ENCODE measurements at places on chromosomes 5 and 9.

- no peak for DNase-seq
Observed at GRCh38 chr5:82163452-82164175, 114.5 kb downstream of the RPS23 start.

DNA sequence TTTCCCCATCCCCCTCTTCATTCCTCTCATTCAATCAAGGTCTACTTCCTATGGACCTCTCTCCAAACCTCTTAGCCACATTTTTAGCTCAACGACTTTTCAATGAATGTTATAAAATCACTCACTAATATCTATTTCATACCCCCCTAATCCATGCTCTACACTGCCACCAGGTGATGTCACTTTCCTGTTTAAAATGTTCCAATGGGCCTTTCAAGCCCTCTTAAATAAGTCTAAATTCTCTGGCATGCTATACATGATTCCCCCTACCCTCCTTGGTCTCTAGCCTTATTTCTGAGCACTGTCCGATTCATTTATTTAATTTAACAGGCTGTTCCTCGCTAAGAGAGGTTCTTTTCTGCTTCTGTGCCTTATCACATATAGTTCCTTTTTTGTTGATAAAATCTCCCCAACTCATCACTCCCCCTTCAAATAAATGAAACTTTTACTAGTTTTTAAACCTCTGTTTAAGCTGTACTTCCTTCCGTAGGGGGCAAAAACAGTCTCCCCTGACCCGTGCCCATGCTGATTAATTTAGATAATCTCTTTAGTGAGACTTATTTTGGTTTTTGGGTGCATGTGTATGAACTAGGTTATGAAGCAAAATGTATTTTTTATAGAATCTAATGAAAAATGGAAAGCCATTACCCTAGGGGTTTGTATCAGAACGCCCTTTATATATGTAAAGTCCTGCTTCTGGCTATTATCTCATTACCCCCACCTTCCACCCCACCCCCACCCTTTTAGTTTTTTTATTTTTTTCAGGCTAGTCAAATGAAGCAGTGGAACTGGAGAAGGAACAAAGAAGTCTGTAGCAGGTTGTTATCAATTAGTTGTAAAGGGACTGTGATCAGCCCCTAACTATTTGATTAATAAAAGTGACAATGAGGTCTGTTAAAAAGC lies 9.0 kb downstream of the ABHD17B start:
- DNase-seq, result peak; percentile 52

GRCh38 chr5:15694696-15695214 lies 194.8 kb downstream of the FBXL7 start:
- DNase-seq, result no peak

GRCh38 chr9:29241320-29241719 lies 1668.0 kb upstream of the C9orf72 start:
- no peak for DNase-seq

- no peak for DNase-seq
Observed at GRCh38 chr5:68215898-68216244, 315 bp downstream of the PIK3R1 start.

DNA sequence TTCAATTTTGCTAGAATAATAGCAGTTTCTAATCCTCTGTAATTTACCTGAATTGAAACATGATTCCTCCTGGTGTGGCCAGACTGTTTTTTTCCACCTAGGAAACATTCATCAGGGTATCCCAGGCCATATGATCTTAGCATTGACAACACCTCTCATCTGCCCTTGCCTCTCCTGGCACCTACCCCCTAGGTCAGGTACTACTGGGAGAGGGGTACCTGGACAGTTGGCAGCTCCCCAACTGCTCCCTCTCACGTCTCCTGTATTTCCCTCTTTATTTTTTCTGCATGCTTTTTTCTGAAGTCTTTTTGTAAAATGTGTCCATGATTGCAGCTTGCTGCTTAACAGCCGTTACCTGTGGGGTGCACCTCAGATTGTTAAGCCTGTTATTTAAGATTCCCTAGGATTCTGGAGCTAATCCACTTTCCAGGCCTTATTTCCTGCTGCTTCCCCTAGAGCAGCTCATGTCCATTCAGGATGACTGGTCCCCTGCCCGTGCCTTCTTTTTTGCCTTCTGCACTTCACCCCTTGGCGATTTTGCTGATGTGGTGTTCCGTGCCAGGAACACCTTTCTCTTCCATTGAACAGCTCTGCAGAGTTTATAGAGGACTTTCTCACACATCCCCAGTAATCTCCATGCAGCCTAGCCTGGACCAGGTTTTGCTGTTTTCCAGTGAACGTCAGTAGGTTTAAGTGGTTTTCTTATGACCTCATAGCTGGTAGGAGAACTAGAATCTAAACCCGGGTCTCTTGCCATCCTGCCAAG lies 33.6 kb downstream of the SNX30 start:
- no peak for DNase-seq

Measured in NAMALWA (cell line).